Cardiac septum (tissue), 1 donor: ENCODE measurements at places on chromosomes 5 and 9.

GRCh38 chr9:84339503-84339902 lies 1.1 kb downstream of the SLC28A3 start:
- DNase-seq = no peak

GRCh38 chr9:124471761-124472160 lies 21.5 kb downstream of the ADGRD2 start:
- no peak for DNase-seq

DNA sequence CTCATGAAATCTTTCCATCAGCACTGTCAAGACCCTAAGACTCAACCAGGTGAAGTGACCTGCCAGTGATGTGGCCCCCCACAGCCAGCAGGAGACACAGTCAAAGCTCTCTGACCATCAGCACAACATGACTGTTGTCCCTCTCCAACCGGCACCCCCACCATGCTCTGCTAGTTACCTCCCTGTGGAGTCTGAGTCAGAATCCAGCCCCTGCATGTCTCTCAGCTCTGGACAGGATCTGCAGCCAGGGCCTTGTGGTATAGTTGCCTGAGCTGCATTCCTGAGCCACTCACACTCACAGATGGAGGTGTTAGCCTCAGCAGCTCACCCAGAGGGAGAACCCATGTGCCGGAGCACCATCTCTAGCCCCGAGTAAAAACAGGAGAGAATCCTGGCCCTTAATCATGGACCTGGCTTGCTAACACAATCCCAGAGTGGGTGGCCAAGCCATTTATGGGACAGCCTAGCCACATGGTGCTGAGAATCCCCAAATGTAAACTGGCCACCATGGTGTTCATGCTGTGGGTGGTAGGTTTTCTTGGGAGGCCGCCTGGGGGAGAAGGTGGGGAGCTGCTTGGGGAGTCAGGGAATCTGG lies 237.8 kb downstream of the PAPPA start:
- no peak for DNase-seq

- DNase-seq = no peak
These were observed 518 bp downstream of the LOX start for GRCh38 chr5:122077366-122078115.

GRCh38 chr9:131432050-131432449 lies 38.2 kb downstream of the PRRC2B start:
- no peak for DNase-seq
